ENCODE measurements at places on chromosomes 5 and 9. TPM values are rescaled to one million over a fixed set of nuclear protein-coding genes. Genes with fewer than 3 reads are reported as not detected.

- no peak overlapping the region for H3K4me3 ChIP-seq
- no peak overlapping the region for H3K27ac ChIP-seq
- H3K36me3 ChIP-seq, result no peaks in the 10 kb centered on the region
- no peaks in the 10 kb centered on the region for H3K27me3 ChIP-seq
- no peaks in the 10 kb centered on the region for H3K4me1 ChIP-seq
- DNase-seq, result no peak
Measured at GRCh38 chr5:137206030-137206715, 293.0 kb downstream of the SPOCK1 start.

- peaks cover 31% of the 10 kb centered on the region for H3K36me3 ChIP-seq
- H3K27ac ChIP-seq, result peak overlapping the region; percentile 72
- H3K4me3 ChIP-seq, result peak overlapping the region; percentile 75
- H3K4me1 ChIP-seq, result peaks cover 26% of the 10 kb centered on the region
Measured at GRCh38 chr9:126862104-126862761, 1.8 kb downstream of the ZBTB34 start.

CARD9 gene
- polyA plus RNA-seq, result 40.4 TPM

GRCh38 chr5:159732220-159732619 lies 184.1 kb upstream of the ADRA1B start:
- H3K4me1 ChIP-seq, result no peaks in the 10 kb centered on the region
- DNase-seq, result no peak
- H3K27ac ChIP-seq, result no peak overlapping the region
- H3K4me3 ChIP-seq, result no peak overlapping the region

DNA sequence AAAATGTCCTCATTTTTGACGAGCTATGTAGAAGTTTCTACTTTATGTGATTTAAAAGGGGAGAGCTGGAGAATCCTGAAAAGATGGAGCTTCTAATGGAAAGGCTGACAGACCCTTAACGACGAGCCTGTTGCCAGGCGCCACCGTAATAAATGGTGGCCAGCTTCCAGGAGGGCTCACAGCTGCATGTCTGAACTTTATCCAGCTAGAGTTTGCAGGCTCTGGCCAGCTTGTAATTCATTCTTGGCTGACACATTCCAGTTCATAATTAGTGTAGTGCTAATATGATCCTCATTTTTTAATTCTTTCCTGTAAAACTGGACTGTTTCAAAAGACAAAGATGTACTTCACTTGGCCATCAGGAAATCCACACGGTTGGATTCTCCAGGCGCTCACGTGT lies 246.7 kb downstream of the GAS1 start:
- no peaks in the 10 kb centered on the region for H3K36me3 ChIP-seq
- no peaks in the 10 kb centered on the region for H3K27me3 ChIP-seq
- no peaks in the 10 kb centered on the region for H3K4me1 ChIP-seq
- no peak overlapping the region for H3K4me3 ChIP-seq

GRCh38 chr5:148913985-148914431 lies 87.6 kb downstream of the ADRB2 start:
- peaks cover 6% of the 10 kb centered on the region for H3K4me1 ChIP-seq
- no peaks in the 10 kb centered on the region for H3K36me3 ChIP-seq
- H3K27ac ChIP-seq, result no peak overlapping the region
- H3K27me3 ChIP-seq, result 0 out of 3 replicates have a peak, but pooled peaks cover 5% of the 10 kb centered on the region
- no peak overlapping the region for H3K4me3 ChIP-seq
- no peak for DNase-seq

- no peaks in the 10 kb centered on the region for H3K36me3 ChIP-seq
- H3K27ac ChIP-seq, result no peak overlapping the region
- H3K4me1 ChIP-seq, result no peaks in the 10 kb centered on the region
- no peak overlapping the region for H3K4me3 ChIP-seq
Measured at GRCh38 chr9:109290385-109290784, 30.5 kb downstream of the EPB41L4B start.

GRCh38 chr5:88092958-88093605 lies 175.6 kb downstream of the TMEM161B start:
- H3K4me1 ChIP-seq, result no peaks in the 10 kb centered on the region
- H3K27me3 ChIP-seq, result no peaks in the 10 kb centered on the region
- H3K27ac ChIP-seq, result no peak overlapping the region
- no peaks in the 10 kb centered on the region for H3K36me3 ChIP-seq
- no peak overlapping the region for H3K4me3 ChIP-seq

LSM11 gene
- 4.3 TPM for polyA plus RNA-seq

DNA sequence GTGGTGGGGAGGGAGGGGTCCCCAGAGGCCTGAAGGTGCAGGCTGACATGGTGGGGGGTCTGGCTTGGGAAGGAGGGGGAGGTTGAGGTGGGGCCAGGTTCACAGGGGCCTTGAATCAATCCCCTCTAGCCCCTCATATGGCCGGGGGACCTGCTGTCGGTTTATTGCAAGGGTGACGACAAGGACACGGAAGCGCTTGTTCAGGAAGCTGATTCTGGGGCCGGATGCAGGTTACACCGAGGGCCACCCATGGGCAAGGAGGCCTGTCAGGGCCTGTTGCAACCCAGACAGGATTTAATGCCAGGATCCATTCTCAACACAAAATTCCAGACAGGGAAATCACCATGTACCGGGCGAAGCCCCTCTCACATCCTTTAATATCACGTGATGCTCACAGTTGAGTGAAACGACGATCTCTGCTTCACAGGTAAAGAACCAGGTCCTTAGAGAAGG lies 41.6 kb upstream of the SYNPO start:
- DNase-seq, result no peak
- no peak overlapping the region for H3K27ac ChIP-seq
- no peaks in the 10 kb centered on the region for H3K36me3 ChIP-seq
- peaks cover 58% of the 10 kb centered on the region for H3K27me3 ChIP-seq
- no peak overlapping the region for H3K4me3 ChIP-seq

- no peak overlapping the region for H3K4me3 ChIP-seq
- H3K27ac ChIP-seq, result no peak overlapping the region
- no peaks in the 10 kb centered on the region for H3K36me3 ChIP-seq
- no peaks in the 10 kb centered on the region for H3K27me3 ChIP-seq
- DNase-seq, result peak; percentile 30
Measured at GRCh38 chr5:154652746-154653417, 102.3 kb upstream of the LARP1 start.

GRCh38 chr9:112097712-112098688 lies 77.1 kb downstream of the SUSD1 start:
- H3K36me3 ChIP-seq, result peaks cover 77% of the 10 kb centered on the region
- no peaks in the 10 kb centered on the region for H3K27me3 ChIP-seq
- H3K4me3 ChIP-seq, result no peak overlapping the region
- H3K27ac ChIP-seq, result no peak overlapping the region
- peaks cover 33% of the 10 kb centered on the region for H3K4me1 ChIP-seq
- DNase-seq, result peak; percentile 73

- H3K36me3 ChIP-seq, result no peaks in the 10 kb centered on the region
- H3K4me3 ChIP-seq, result no peak overlapping the region
- H3K27me3 ChIP-seq, result peaks cover 8% of the 10 kb centered on the region
- DNase-seq, result no peak
- no peak overlapping the region for H3K27ac ChIP-seq
- no peaks in the 10 kb centered on the region for H3K4me1 ChIP-seq
Measured at GRCh38 chr9:86766912-86767311, 180.4 kb downstream of the GAS1 start.

FOXD4L4 gene
- not detected for polyA plus RNA-seq

GRCh38 chr5:56685503-56686217 lies 129.7 kb upstream of the MAP3K1 start:
- no peak overlapping the region for H3K4me3 ChIP-seq
- H3K27me3 ChIP-seq, result peaks cover 10% of the 10 kb centered on the region

F12 gene
- 14.3 TPM for polyA plus RNA-seq

SAXO1 gene
- not detected for polyA plus RNA-seq

GRCh38 chr5:39775086-39775796 lies 350.5 kb upstream of the DAB2 start:
- no peaks in the 10 kb centered on the region for H3K4me1 ChIP-seq
- H3K27me3 ChIP-seq, result no peaks in the 10 kb centered on the region
- no peak overlapping the region for H3K27ac ChIP-seq
- H3K4me3 ChIP-seq, result no peak overlapping the region
- no peaks in the 10 kb centered on the region for H3K36me3 ChIP-seq

- H3K4me3 ChIP-seq, result no peak overlapping the region
- no peak overlapping the region for H3K27ac ChIP-seq
- H3K36me3 ChIP-seq, result peaks cover 74% of the 10 kb centered on the region
- no peak for DNase-seq
- H3K4me1 ChIP-seq, result no peaks in the 10 kb centered on the region
Measured at GRCh38 chr9:132327537-132327936, 27.2 kb downstream of the SETX start.

DNA sequence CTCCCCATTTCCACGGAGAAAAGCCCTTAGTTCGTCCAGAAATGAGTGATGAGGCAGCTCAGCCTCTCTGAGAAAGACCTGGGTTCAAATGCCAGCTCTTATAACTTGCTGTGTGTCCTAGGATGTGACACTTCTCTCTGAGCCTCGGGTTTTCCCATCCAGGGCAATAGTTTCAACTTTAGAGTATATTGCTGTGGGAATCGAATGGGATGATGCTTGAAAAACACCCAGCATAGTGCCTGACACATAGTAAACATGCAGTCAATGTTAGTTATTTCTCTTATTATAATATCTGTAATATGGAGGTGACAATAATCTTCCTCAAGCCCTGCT lies 430 bp upstream of the MAPKAP1 start:
- no peak overlapping the region for H3K27ac ChIP-seq
- H3K36me3 ChIP-seq, result 0 out of 3 replicates have a peak, but pooled peaks cover 3% of the 10 kb centered on the region
- H3K4me3 ChIP-seq, result peak overlapping the region; percentile 99
- H3K27me3 ChIP-seq, result peaks cover 5% of the 10 kb centered on the region

MRPS2 gene
- 133 TPM for polyA plus RNA-seq

DNA sequence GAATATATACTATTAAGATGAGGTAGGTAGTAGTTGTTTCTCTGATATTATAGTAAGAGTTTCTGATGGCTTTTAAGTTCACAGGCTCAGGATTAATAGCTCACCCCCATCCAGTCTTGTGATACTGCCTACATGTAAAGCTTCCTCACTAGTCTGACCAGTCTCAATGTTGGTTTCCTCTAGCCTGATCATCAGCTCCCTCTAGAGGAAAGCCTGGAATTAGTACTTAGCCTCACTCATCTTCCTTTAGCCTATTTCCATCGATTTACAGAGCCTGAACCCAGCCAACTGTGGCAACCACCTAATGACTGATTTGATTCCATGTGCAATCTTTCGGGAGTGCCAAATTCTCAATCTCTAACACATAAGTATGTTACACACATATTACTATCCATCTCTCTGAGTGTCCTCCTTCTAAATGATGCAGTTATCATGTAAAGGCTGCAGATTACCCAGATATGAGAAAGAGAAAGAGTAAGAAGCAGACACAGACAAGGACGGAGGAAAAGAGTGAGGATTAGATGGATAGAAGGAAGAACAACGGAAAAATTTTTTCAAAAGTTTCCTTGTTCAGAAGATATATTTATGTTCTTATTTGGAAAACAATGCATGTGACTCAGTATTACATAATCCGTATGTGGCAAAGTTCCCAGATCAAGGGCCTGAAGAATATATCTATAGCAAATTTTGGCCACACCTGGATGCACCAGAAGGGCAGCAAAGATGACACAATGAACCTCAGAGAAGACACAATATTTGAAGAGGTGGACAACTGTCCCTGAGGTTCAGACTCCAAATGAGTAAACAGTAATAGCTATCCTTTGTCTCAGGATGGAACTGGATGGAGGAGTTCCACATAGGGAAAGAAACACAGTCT lies 333.7 kb downstream of the ELAVL2 start:
- H3K36me3 ChIP-seq, result no peaks in the 10 kb centered on the region
- H3K27me3 ChIP-seq, result no peaks in the 10 kb centered on the region
- no peak overlapping the region for H3K4me3 ChIP-seq
- no peaks in the 10 kb centered on the region for H3K4me1 ChIP-seq
- no peak for DNase-seq
- H3K27ac ChIP-seq, result no peak overlapping the region

GRCh38 chr5:66080664-66081063 lies 63.4 kb upstream of the SREK1 start:
- no peak overlapping the region for H3K27ac ChIP-seq
- no peaks in the 10 kb centered on the region for H3K4me1 ChIP-seq
- H3K36me3 ChIP-seq, result peaks cover 37% of the 10 kb centered on the region
- no peak for DNase-seq

DNA sequence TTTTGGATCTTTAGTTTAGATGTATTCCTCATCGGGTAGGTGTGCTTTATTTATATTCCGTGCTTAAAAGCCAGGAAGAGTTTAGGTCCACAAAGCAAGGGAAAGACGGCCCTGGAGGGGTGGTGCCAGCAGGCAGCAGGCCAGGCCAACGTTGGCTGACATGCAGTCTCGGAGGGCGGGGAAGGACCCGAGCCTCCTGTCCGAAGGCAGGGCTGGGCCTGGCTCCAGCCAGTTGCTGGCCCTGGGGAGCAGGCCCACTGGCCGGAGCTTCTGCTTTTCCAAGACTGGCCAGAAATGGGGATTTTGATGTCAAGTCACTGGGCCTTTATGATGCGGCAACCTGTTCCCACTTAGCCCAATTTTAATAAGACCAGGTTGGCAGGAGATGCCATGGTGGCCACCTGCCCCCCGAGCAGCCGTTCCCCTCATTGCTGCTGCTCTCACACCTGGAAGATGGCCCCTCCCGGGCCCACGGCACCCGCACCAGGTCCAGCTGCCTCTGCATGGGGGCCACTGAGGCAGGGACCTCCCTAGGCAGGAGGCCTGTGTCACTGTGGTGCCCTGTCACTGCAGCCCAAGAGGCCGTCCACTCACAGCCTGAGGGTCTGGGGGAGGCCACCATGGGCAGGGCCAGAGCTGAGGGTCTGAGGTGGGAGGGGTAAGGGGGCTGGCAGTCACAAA lies 23.2 kb downstream of the LPCAT1 start:
- peaks cover 37% of the 10 kb centered on the region for H3K4me1 ChIP-seq
- no peak overlapping the region for H3K4me3 ChIP-seq
- no peak overlapping the region for H3K27ac ChIP-seq
- no peaks in the 10 kb centered on the region for H3K36me3 ChIP-seq
- DNase-seq, result no peak

CDH6 gene
- polyA plus RNA-seq, result not detected

GRCh38 chr9:99109522-99109921 lies 4.6 kb downstream of the TGFBR1 start:
- peaks cover 16% of the 10 kb centered on the region for H3K4me1 ChIP-seq
- no peaks in the 10 kb centered on the region for H3K27me3 ChIP-seq
- peaks cover 21% of the 10 kb centered on the region for H3K36me3 ChIP-seq
- no peak overlapping the region for H3K4me3 ChIP-seq
- no peak overlapping the region for H3K27ac ChIP-seq

- no peak overlapping the region for H3K27ac ChIP-seq
- H3K27me3 ChIP-seq, result peaks cover 3% of the 10 kb centered on the region
- peak; percentile 66 for DNase-seq
- H3K4me3 ChIP-seq, result no peak overlapping the region
- H3K36me3 ChIP-seq, result no peaks in the 10 kb centered on the region
- no peaks in the 10 kb centered on the region for H3K4me1 ChIP-seq
Measured at GRCh38 chr9:76704593-76705204, 59.5 kb upstream of the PCA3 start.

SOHLH1 gene
- polyA plus RNA-seq, result 0.24 TPM

DNA sequence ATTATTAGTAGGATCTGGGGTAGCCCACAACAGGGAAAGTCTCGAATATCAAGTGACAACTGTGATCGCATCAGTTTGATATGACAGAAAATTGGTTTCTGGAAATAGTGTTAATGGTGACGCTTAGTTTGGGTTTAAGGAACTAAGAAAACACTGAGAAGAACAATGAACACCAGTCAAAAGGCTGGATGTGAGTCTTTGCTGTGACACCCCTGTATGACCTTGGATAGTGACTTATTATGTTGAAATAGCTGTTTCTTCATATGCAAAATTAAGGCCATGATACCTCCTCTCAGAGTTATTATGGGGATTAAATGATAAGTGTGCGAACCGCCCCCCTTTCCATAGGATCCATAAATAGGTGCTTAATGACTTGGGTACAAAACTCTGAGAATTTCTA lies 926 bp downstream of the DNAJC25 start:
- peak overlapping the region; percentile 97 for H3K4me3 ChIP-seq
- DNase-seq, result no peak
